ENCODE measurements at places on chromosomes 6 and 20.

- DNase-seq = no peak
Measured at GRCh38 chr20:34531608-34532265, 15.5 kb downstream of the DYNLRB1 start.

- no peak for DNase-seq
Measured at GRCh38 chr6:159805440-159806020, 5.5 kb downstream of the PNLDC1 start.

DNA sequence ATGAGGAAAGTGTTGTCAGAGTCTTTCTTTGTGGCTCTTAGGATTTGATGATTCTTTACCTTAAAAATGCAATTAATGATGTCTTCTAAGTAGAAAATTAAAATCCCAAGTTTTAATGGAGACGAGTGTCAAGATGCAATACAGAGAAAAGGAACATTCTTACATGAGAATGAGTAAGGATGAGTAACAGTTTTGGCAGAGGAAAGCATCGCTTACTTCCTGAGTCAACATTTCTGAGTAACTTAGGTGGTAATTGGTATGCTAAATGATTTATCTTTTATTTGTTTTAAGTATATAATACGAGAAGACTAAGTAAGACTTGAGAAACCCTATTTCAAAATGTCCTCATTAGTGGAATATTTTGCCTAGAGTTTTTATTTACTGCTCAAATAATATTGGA is 101.3 kb downstream of the RTN4IP1 start:
- DNase-seq = no peak

- no peak for DNase-seq
Measured at GRCh38 chr6:53216301-53216700, 67.7 kb upstream of the GCM1 start.

DNA sequence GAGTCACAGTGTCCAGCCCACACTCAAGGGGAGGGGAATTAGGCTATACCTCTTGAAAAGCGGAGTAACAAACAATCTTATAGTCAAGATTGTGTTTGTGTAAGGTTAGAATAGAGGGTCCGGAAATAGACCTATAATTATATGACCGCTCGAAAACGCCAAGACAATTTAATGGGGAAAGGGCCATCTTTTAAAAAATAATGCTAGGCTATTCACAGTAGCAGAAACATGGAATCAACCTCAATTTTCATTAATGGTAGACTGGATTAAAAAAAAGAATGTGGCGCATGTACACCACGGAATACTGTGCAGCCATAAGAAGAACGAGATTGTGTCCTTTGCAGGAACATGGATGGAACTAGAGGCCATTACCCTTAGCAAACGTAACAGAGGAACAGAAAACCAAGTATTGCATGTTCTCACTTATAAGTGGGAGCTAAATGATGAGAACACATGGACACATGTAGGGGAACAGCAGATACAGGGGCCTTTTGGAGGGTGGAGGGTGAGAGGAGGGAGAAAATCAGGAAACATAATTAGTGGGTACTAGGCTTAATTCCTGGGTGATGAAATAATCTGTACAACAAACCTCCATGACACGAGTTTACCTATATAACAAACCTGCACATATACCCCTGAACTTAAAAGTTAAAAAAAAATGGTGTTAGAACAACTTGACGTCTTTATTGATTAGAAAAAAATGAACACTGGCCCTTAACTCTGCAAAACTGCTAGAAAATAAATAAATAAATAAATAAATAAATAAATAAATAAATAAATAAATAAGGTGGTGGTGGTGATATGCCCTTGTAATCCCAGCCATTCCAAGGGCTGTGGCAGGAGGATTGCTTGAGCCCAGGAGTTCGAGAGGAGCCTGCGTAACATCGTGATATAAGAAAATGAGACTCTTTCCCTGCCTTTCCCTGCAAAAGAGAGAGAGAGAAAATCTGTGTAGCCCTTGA is 30.3 kb downstream of the TOP1 start:
- DNase-seq = no peak

Data from activated CD4-positive, alpha-beta T cell treated with anti-CD3 and anti-CD28 coated beads, Interleukin-2, Interleukin-6, amounts not matched to agents 100 ng/mL and 50 ng/mL, durations not matched to agents 16 hours and 8 hours (primary cell).